ENCODE measurements at places on chromosomes 5 and 9.

DNA sequence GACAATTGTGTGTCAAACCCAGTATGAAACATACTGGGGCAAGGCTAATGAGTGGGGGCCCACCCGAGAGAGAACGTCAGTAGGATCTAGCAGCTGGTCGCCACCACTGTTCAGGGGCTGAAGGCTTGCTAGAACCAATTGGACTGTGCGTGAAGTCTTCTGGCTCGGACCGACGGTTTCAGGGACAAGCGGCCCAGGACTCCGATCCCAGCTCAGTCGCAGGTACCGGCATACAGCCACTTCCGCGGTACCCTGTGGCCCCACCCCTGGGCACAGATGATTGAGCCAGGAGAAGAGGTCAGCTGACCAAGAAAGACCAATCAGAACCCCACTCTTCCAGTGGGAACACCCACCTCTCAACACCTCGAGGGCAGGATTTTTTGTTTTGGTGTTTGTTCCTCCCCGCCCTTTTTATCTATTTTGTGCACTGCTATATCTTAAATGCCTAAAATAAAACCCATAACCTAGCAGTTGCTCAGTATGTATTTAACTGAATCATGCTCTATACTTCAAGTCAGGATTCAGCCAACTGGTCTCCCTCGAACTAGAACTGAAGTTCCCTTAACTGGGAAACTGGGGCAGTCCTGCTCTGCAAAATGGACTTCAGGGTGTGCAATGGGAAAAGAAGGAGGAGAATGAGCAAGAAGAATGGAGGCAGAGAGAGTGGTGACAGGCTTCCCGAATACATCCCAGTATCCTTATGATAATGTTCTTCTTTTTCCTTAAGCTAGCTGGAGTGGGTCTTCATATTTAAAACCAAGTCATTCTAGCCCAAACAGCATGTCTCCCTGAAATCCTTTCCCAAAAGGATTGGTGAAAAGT lies 21.1 kb upstream of the CPEB4 start:
- no peak for DNase-seq

DNA sequence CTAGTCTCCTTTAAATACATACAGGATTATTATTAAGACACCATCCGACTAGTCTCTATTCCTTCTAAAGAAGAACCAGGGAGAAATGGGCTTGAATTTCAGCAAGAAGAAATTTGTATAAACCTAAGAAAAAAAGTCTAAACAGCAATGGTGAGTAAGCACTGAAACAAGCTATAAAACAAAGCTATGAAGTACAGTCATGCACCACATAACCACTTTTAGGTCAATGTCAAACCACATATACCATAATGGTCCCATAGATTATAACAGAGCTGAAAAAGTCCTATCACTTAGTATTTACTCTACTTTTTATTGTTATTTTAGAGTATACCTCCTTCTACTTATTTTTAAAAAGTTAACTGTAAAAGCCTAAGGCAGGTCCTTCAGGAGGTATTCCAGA lies 102.0 kb upstream of the NFIB start:
- no peak for DNase-seq

GRCh38 chr5:1167728-1168709 lies 33.4 kb upstream of the SLC6A19 start:
- peak; percentile 43 for DNase-seq

DNA sequence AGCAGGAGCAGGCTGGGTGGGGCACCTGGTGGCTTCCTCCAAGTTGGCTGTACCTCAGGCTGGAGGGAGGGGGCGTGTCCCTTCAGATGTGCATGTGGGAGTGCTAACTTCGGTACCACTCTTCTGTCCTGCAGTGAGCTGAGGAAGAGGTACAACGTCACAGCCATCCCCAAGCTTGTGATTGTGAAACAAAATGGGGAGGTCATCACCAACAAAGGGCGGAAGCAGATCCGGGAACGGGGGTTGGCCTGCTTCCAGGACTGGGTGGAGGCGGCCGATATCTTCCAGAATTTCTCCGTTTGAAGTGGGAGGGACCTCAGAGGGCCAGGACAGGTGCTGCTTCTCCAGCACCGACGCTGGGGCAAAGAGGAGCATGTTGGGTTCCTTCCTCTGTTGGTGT lies 9.3 kb downstream of the NXNL2 start:
- no peak for DNase-seq

DNA sequence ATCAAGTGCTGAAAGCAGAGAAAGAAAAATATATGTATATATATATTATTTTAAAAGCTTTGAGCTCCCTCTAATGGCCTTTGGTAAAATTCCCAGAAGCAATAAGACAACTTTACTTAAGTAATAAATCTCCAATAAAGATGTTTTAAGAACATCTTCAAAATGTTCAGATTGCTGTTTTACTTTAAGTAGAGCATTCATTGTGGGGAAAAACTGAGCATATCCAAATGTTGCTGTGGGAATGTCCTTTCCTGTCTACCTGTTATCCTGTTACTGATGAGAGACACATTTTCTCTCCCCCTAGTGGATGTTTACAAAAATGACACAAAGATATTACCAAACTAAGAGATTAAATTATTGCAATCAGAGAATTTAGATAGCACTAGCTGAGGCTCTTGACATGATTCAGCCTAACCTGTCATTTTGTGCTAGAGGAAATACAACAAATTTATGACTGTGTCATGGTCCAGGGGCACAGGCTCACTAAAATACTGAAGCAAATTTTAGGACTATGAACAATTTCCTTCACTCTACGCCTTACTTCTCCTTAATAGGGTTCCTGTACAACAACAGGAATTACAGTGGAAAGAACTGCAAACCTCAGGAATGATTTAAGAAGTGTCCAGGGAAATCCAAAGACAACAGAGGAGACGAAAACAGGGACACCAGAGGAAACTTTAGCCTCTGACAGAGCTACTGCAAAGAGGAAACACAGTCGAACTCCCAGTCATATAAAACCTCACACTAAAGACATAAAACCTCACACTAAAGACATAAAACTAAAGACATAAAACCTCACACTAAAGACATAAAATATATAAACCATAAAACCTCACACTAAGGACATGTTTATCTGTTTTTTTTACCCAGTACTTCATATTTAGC lies 24.3 kb upstream of the PRRC1 start:
- no peak for DNase-seq

- no peak for DNase-seq
Measured at GRCh38 chr9:84368601-84369000, 28.0 kb upstream of the SLC28A3 start.

DNA sequence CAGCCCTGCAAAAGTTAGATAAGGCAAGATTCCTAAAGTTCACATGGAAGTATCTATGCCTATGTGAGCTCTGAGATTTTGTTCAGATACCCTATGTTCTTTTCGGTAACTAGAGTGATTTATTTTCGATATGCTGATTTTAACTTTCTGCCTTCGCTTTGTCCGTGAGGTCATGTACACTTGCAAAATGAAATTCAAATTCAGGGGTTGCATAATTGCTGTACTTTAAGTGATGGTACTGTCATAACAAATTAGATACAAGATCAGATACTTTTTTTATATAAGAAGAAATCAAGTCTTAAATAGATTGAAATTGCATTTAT lies 350 bp upstream of the ECPAS start:
- no peak for DNase-seq

DNA sequence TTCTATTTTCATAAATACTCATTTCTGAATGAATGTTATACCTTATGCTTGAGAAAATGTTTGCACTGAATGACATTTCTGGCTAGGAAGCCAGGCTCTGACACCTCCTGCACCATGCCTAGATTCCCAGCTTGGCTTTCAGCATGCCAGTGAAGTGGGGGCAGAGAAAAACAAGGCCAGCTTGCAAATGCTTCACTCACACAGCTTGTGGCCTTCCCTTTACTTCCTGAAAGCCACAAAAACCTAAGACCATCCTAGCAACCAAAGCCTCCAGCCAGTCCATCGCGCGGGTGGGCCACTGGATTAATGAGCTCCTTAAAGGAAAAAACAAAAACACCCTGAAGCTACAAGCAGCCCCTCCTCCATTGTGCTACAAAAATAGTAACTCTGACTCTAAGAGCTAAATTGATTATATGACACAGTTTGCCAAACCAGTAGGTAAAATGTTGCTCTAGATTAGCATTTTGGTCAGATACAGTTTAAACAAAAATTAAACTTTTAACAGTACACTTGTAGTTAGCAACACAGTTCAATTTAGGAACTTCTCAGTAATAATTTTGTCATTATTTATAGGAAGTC lies 159.9 kb downstream of the TSSK1B start:
- DNase-seq = no peak

Data from stimulated activated CD8-positive, alpha-beta memory T cell treated with anti-CD3 and anti-CD28 coated beads, Interleukin-4, amount 100 ng/mL, for 24 hours (primary cell).